Hair follicle dermal papilla cell (primary cell): ENCODE measurements at places on chromosomes 5 and 9. TPM values are rescaled to one million over a fixed set of nuclear protein-coding genes. Genes with fewer than 3 reads are reported as not detected.

The NR4A3 gene
- total RNA-seq, result 0.24 and 0.65 TPM in 2 replicates

The FOXD4 gene
- 0.16 and 0.24 TPM in 2 replicates for total RNA-seq

The LRRC70 gene
- total RNA-seq, result 1.2 and 1.5 TPM in 2 replicates

The ORM2 gene
- not detected in 2 replicates for total RNA-seq

The PCDHGA6 gene
- 6.5 and 6.8 TPM in 2 replicates for total RNA-seq

The CER1 gene
- total RNA-seq, result not detected in 2 replicates

The RNF183 gene
- not detected in 2 replicates for total RNA-seq

The C1QTNF3 gene
- 0.36 and 1.8 TPM in 2 replicates for total RNA-seq

The PPP3R2 gene
- total RNA-seq, result not detected in 2 replicates

The PFN3 gene
- not detected in 2 replicates for total RNA-seq

The PCDHA6 gene
- total RNA-seq, result 1.1 and 2.1 TPM in 2 replicates

The ADAMTS6 gene
- 109 and 117 TPM in 2 replicates for total RNA-seq

The RBM22 gene
- 30.8 and 32.5 TPM in 2 replicates for total RNA-seq

The ALAD gene
- 22.6 and 24.7 TPM in 2 replicates for total RNA-seq

The ANXA2R gene
- total RNA-seq, result 1.9 and 3.6 TPM in 2 replicates

The TMC1 gene
- 0.85 and 1.5 TPM in 2 replicates for total RNA-seq

The COL5A1 gene
- total RNA-seq, result 249 and 339 TPM in 2 replicates

The DDX4 gene
- 0.32 TPM in 1 of 2 replicates, not detected in the other for total RNA-seq

The TAS2R1 gene
- not detected in 2 replicates for total RNA-seq

The CERCAM gene
- total RNA-seq, result 194 and 208 TPM in 2 replicates

The BHMT2 gene
- total RNA-seq, result 12.4 and 17.5 TPM in 2 replicates

The INVS gene
- 31.6 and 35.7 TPM in 2 replicates for total RNA-seq

The AGXT2 gene
- total RNA-seq, result not detected in 2 replicates

The GABRA6 gene
- not detected in 2 replicates for total RNA-seq

The TRIM32 gene
- 53.2 and 62.8 TPM in 2 replicates for total RNA-seq

The ISL1 gene
- total RNA-seq, result not detected in 2 replicates

The C9orf78 gene
- total RNA-seq, result 19.1 and 22.8 TPM in 2 replicates

The TCF7 gene
- 0.85 and 1.6 TPM in 2 replicates for total RNA-seq

The LHX3 gene
- not detected in 2 replicates for total RNA-seq
